ENCODE measurements at places on chromosomes 6 and 20.

- no peak for DNase-seq
Measured at GRCh38 chr6:14429396-14429795, 311.8 kb downstream of the CD83 start.

- peak; percentile 30 for DNase-seq
Measured at GRCh38 chr6:134757911-134758361, 192.0 kb downstream of the ALDH8A1 start.

- no peak for DNase-seq
Measured at GRCh38 chr6:14509120-14509519, 391.5 kb downstream of the CD83 start.

DNA sequence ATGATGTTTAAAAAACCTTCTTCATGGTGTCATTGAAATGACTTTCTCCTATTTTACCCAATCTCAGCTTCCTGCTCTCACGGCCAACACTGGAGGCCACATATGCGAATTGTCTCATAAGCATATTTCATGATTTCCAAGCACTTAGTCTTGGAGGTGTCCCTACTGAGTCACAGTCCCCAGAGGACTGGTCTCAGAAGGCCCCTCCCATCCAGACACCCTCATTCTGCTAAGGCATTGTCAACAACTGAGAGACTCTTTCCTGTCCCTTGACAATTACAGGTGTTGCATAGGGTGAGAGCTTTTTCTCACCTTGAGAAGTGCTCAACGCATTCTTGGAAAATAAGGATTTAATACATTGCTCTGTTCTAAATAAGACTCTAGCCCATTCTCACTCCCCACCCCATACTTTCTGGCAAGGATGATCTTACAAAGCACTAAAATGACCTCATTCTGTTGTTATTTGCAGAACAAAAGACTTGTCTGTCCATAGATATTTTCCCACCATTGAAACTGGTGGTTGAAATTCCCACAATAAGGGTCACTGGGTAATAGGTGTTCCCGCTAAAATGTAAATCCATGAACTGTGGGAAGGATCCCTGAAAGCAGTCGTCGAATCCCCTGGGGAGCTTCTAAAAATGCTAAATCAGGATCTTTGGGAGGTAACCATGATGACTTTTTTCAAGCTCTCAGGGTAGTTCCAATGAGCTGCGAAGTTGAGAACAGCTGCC lies 32.3 kb upstream of the SLC22A23 start:
- peak; percentile 12 for DNase-seq

Measured in Caki2 (cell line).